ENCODE measurements at places on chromosomes 4 and X. TPM values are rescaled to one million over a fixed set of nuclear protein-coding genes. Genes with fewer than 3 reads are reported as not detected.

The TEX13B gene
- not detected for total RNA-seq

The PRIMPOL gene
- 24.5 TPM for total RNA-seq

The GALNTL6 gene
- 0.07 TPM for total RNA-seq

The BMP15 gene
- not detected for total RNA-seq

The MAGEB1 gene
- not detected for total RNA-seq

The TMEM31 gene
- total RNA-seq = 2.0 TPM

The LRRC66 gene
- 0.34 TPM for total RNA-seq

The LIMCH1 gene
- total RNA-seq = 15.1 TPM

The RAB40A gene
- 0.34 TPM for total RNA-seq

The NPNT gene
- total RNA-seq = not detected

The CFAP299 gene
- total RNA-seq = not detected

The UBA1 gene
- 484 TPM for total RNA-seq
